Mesendoderm (in vitro differentiated cells): ENCODE measurements at places on chromosomes 2 and 18.

GRCh38 chr18:78731016-78731397 lies 248.6 kb upstream of the SALL3 start:
- no peak for DNase-seq

GRCh38 chr2:10530607-10531239 lies 82.6 kb upstream of the ODC1 start:
- no peak for DNase-seq

DNA sequence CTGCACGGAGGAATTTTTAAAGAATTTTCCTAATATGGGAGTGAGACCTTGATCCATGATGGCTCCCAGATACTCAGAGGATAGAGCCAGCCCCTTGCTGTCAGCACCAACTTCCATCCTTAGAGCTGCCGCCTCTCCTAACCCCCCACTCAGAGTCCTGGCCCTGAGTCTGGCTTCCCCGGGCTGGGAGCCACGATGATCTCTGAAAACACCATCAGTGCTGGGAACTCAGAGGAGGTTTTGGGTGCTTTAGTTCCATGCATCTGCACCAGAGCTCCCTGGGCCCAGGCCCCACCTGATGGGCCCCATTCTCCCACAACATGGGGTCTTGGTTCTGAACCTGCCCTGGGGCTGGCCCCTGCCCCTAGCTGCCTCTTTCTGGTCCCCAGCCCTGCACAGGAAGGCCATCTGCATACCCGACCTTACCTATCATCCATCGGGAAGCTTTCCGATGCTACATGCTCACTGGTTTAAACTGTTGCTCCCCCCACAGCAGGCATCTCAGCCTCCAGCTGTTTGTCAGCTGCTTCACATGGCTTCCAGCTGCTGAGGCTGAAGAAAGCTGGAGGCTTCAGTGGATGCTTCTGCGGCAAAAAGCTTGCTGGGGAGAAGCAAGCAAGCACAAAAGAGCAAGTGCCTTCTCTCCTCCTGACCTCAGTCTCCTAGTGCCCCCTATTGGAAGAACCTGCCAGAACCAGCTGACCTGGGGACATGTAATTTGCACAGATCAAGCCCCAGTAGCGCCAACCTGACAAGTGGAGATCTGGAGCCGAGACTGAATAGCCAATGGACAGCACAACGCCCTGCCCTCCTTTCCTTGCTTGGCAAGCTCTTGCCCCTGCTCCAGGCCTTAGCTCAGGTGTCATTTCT lies 24.2 kb upstream of the RHOB start:
- DNase-seq: peak; percentile 53

- DNase-seq: no peak
Observed at GRCh38 chr2:171404261-171404660, 29.5 kb downstream of the METTL8 start.

GRCh38 chr2:19987936-19988335 lies 2.0 kb downstream of the WDR35 start:
- DNase-seq: no peak

DNA sequence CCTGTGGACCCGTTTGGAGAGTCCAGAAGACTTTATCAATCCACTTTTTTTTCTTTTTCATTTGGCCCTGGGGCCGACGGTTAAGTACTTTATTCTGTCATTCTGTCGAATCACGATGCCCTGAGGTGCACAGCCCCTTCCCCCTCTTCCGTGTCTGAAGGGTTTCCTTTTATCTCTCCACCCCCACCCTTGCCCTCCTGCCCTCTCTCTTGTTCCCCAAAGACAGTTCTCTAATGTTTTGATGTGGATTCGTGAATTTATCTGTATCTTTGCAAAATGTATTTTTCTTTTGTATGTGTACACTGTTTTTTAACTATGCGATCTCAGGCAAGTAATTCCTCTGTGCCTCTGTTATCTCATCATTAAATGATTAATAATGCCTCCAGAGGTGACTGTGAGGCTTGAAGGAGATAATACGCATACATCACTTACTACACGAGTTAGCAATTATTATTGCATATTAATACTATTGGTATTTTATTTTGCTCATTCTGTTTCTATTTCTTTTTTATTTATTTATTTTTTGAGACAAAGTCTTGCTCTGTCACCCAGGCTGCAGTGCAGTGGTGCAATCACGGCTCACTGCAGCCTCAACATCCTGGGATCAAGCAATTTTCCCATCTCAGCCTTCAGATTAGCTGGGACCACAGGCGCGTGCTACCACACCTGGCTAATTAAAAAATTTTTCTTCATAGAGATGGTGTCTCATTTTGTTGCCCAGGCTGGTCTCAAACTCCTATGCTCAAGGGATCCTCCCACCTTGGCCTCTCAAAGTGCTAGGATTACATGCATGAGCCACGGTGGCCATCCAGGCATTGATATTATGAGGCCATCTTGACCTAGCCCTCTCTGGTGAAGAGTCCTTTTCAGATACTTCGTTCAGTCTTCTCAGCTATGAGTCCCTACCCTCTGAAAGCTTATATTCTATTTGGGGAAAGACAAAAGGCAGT lies 1.4 kb upstream of the CASP8 start:
- peak; percentile 76 for DNase-seq

GRCh38 chr2:171923206-171923605 lies 945 bp downstream of the HAT1 start:
- no peak for DNase-seq

DNA sequence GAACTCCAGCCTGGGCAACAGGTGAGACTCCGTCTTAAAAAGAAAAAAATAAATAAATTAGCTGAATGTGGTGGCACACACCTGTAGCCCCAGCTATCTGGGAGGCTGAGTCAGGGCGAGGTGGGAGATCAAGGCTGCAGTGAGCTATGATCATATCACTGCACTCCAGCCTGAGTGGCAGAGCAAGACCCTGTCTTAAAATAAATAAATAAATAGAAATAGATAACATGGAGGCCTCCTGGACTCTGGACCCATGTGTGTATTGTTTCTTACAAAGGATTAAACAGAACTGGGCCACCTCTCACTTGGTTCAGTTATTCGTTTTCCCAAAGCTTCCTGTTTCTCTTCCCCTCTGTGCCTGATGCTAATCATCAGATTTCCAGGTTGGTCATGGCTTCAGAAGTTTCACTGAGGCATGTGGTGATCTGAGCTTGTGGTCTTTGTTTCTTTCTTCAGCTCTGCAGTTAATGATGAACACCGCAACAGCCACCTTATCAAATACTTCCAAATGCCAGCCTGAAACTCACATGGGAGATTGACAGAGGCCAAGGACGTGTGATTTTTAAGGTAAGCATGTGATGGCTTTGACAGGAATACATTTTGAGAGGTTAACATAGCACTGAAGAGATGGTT lies 83.3 kb upstream of the MAP4K4 start:
- DNase-seq: no peak
